Esophagus squamous epithelium (tissue), 5 donors: ENCODE measurements at places on chromosomes 13 and 19.

DNA sequence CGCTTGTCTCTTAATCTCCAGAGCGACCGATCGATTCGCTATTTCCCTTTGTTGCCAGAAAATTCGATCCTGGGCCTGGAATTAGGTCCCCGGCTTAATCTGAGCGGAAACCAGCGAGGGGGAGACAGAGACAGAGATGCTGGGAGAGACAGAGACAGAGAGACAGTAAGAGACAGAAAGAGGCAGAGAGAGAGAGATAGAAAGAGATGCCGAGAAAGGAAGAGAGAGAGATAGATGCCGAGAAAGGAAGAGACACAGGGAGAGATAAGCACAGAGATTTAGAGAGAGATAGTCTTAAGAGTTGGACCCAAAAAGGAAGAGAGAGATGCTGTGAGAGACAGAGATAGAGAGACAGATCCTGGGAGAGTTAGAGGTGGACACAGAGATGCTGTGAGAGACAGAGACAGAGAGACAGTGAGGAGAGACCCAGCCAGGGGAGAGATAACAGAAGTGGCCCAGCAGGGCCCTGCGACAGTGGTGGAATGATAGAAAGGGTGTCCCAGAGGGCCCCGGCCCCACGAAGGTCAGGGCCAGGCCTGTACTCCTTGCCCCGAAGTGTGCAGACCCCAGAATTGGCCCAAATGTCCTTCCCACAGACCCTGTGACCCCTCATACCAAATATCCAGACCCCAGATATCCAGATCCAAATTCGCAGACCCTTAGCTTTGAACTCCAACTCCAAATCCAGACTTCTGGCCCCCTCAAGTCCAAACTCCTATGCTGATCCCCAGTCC, 1.3 kb downstream of the ERFL start:
- no peak for DNase-seq

- DNase-seq = no peak
Measured at GRCh38 chr13:20057963-20058362, 99.4 kb downstream of the ZMYM2 start.

DNA sequence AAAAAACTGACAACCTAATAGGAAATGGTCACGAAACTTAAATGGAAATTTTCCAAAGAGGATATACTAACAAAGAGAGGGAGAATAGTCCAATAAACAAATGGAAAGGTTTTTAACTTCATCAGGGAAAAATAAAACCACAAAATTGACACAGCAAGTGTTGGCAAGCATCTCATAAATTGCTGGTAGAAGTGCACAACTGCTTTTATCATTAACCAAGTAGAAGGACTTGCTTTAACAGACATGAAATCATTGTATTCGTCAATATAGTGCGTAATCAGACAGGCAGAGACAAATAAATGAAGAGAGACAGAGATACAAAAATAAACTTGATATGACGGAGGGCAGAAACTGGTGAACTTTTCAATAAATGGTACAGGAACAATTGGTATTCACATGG, 7.4 kb downstream of the TGDS start:
- DNase-seq = no peak

GRCh38 chr13:31310786-31311185, 111.0 kb downstream of the B3GLCT start:
- DNase-seq = no peak

DNA sequence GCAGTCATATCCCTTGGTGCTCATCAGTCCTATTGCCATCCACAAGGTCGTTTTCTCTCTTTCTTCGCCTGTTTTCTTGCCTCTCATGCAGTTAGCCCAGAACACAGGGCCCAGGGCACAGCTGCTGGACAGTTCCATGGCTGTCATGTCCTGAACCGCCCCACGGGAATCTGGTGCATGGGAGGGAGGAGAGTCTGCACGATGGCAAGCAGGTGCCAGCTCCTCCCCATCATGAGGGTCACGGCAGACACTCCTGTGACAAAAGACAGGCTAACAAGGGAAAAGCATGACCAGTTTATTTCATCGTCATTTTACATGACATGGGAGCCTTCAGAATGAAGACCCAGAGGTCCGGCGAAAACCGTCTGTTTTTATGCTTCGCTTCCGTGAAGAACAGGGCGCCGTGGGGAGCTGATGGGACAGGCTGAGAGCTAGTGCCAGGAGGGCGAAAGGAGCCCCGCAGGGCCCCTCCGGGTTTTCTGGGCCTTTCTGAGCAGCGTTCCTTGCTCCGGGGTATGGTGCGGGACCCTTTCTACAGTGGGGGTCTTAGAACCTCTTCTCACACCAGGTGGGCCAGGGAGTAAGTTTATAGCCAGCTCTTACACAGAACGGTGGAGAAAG, 135.7 kb downstream of the STK24 start:
- no peak for DNase-seq

GRCh38 chr19:33071887-33072286, 7.2 kb upstream of the RHPN2 start:
- DNase-seq = no peak
